ENCODE measurements at places on chromosomes 4 and X. TPM values are rescaled to one million over a fixed set of nuclear protein-coding genes. Genes with fewer than 3 reads are reported as not detected.

PDE6B gene
- not detected for total RNA-seq

UVSSA gene
- total RNA-seq, result 9.8 TPM

- no peak for DNase-seq
Observed at GRCh38 chr4:171067422-171067821, 745.8 kb upstream of the GALNTL6 start.

GRCh38 chr4:123621072-123621705 lies 224.6 kb downstream of the SPRY1 start:
- peak; percentile 44 for DNase-seq

GRCh38 chr4:53890461-53890860 lies 173.9 kb downstream of the CHIC2 start:
- DNase-seq, result no peak

Data from A172 (cell line).